Hepatocyte (in vitro differentiated cells): ENCODE measurements at places on chromosomes 4 and X.

DNA sequence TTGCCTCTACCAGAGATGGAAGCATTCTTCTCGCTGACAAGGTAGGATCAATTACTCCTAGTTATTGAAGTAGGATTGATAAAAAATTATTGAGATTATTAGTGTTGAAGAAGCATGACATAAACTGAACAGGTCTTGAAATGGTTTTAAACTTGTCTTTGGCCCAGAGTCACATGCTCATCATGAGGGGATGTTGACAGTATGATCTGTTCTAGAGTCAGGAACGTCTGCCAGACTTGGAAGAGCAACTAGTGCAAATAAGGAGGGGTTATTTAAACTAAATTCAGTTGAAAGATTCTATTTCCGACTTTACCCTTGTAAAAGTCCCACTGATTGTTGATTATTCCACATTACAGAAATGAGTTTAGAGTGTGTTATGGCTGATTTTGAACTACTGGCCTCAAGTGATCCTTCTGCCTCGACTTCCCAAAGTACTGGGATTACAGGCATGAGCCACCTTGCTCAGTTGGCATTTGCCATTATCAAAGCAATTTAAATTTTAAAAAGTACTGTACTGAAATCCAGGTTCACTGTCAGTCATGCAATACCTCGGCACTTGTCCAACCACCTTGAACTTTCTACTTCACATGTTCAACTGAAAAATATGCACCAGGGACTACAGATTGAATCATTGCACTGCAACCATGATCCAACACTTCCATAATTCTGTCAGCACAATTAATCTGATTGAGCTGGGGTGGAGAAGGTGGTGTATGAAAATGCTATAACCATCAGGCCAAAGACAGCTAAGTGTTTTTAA lies 19.7 kb downstream of the FABP2 start:
- no peak for DNase-seq

GRCh38 chrX:78493180-78493579 lies 165.8 kb upstream of the CYSLTR1 start:
- no peak for DNase-seq

DNA sequence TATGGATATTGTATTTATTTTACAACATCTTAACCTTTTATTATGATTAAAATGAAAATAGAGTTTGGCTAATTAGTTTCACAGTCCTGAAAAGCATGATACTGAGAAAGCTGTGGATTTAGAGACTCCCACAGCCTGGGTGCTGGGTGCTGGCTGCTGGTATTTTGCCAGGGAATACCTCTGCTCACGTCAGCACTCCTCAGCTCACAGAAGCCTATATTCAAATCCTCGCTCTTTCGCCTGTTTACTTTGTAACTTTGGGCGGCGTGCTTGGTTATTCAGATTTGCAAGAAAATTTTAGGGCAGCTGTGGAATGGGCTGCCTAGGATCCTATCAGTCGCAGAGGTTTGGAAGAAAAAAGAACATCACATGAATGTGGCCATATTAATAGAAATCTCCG lies 261.8 kb downstream of the DCTD start:
- DNase-seq = no peak

GRCh38 chr4:22764183-22764582 lies 71.4 kb downstream of the GBA3 start:
- DNase-seq = no peak

GRCh38 chr4:77619408-77619807 lies 13.8 kb downstream of the CXCL13 start:
- no peak for DNase-seq

GRCh38 chr4:7159923-7160322 lies 32.4 kb upstream of the SORCS2 start:
- peak; percentile 61 for DNase-seq

GRCh38 chr4:14333616-14334015 lies 668.7 kb upstream of the CPEB2 start:
- no peak for DNase-seq

GRCh38 chr4:74896595-74896994 lies 36.3 kb upstream of the PARM1 start:
- peak; percentile 29 for DNase-seq

DNA sequence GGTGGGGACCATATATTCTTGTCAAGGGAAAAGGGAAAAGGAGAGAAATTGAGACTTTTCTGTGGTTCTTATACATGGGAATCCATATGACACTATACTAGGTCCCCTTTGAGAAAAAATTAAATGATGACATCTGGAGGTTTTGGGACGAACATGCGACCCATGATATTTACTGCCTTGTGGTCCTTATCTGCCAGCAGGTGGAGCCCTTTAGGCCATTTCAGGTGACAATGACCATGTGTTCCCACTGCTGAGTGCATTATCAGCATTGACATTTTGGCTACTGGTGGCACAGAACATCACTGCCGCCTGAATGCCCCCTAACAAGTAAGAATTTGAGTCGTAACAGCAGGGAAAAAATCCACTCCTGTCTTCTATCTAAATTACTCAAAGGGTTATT lies 843.4 kb downstream of the FSTL5 start:
- DNase-seq = peak; percentile 43

DNA sequence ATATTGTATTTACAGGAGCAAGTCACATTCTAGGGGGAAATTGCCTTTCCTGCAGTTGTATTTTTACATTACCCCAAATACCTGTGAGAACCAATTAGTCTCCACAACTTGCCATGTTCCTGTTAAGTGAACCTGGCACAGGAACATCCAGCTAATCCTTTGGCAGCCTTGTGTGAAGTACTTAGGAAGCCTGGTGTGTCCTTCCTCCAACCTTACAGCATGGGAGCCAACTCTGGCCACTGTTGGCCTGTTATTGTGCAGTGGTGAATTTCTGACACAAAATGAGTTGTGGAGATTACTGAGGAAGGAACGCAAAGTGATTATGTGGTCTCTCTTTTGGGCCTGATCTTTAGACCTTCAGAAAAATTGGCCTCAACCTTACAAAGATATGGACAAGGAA lies 238.0 kb upstream of the PITX2 start:
- no peak for DNase-seq

- no peak for DNase-seq
Measured at GRCh38 chrX:14802943-14803710, 69.7 kb downstream of the FANCB start.

DNA sequence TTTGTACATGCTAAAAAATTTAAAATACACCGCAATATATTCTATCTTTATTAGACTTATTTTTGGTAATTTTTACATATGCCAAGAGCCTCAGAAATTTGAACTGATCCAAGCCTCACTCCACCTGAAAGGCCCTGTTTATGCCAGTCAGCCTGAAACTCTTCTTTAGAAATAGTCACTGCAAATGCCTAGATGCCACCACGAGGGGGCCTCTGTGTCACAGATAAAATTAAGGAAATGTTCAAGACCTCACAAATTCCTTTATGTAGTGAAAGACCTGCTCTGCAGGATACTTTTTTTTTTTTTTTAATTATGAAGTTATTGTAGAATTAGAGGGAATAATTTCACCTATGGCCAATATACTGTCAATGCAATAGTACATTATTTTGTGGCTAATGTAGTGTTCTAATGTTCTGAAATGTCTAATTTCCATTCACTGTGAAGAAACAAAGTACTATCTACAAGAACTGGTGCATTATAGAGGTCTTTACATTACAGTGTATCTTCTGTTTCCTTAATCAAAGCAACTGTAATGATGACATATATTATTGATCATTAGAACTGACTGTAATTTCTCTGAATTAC lies 69.8 kb downstream of the DTHD1 start:
- DNase-seq = peak; percentile 74

DNA sequence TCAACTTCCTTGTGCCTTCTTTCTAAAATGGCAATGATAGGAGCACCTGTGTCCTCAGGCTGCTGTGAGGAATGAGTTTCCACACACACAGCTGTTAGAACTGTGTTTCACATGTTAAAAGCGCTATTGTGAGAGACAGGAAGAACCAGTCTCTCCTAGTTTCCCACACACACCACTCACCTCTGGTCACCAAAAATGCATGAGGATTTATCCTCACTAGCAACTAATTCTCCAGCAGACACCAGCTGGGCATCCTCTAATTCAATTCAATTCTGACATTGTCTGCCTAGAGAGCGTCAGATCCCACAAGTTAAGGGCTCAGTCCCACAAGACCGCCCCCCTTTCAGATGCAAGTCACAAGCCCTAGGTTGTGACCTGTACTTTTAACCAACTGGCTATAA lies 29.0 kb upstream of the SLC2A9 start:
- DNase-seq = no peak

- DNase-seq = no peak
Measured at GRCh38 chr4:128558896-128559679, 250.4 kb upstream of the JADE1 start.

GRCh38 chr4:42050516-42051249 lies 60.4 kb downstream of the SLC30A9 start:
- DNase-seq = no peak

GRCh38 chr4:3285558-3286334 lies 7.1 kb upstream of the RGS12 start:
- DNase-seq = no peak

DNA sequence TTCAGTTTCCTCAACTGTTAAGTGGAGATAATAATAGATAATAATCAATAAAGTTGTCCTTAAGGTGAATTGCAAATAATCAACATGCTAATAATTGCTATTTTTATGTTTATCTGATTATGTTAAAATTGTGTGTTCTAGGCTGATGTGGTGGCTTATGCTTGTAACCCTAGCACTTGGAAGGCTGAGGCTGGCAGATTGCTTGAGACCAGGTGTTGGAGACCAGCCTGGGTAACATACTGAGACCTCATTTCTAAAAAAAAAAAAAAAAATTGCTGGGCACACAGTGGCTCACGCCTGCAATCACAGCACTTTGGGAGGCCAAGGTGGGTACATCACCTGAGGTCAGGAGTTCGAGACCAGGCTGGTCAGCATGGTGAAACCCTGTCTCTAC lies 175.2 kb downstream of the GC start:
- DNase-seq = no peak

DNA sequence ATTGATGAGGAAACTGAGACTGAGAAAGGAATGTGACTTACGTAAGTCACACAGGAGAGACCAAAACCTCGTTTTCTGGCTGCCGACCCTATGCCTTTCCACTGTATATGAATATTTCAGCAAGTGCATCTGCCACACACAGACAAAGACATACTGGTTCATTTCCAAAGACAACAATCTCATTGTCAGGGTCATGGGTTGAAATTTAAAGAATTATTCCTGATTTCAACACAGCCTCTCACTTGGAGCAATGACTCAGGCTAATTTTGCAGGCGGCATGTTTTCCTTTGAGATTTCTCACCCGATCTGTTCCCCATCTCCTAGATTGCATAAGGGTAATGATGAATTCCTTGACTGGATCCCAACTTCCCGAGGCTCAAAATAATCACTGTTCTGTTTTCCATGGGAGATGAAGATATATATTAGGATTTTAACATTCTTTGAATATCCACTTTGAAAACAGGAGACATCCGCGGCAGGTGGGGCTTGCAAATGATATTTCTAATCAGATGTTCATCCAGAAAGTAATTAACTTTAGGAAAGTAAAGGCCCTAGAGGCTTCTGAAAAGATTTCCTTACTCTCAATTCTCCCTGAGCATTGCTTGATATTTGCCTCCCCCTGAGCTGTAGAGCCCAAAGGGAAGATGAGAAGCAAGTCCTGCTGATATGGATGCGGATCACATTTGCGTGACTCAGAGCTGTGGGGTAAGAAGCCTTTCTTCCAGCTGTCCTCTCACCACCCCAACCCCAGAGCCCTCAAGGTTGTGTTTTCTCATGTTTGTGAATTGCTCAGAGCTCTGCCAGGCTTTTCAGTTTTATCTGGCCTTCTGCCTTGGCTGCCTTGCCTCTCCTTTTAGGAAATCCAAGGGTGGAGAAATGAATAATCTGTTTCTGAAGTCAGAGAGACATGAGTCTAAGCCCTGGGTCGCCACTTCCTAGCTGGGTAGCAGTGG lies 361.1 kb upstream of the BOD1L1 start:
- peak; percentile 30 for DNase-seq

GRCh38 chrX:5306654-5307121 lies 922.0 kb downstream of the NLGN4X start:
- DNase-seq = no peak

GRCh38 chr4:128653527-128654444 lies 155.7 kb upstream of the JADE1 start:
- DNase-seq = peak; percentile 84

DNA sequence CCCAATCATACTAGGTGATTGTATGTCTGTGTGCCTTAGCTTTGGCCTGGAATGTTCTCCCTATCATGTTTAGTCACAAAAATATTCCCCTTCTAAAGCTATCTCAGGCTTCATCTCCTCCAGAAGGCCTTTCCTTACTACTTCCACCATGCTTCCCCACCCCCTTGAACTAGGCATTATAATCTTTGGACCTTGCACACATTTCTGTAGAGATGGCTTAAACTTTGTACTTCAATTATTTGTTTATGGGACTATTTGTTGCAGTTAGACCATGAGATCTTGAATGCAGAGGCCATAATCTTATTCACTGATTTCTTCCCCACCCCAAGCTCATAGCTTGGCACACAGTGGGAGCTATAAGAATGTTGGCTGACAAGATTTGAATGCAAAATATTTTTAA lies 262.0 kb upstream of the EDA2R start:
- DNase-seq = no peak

DNA sequence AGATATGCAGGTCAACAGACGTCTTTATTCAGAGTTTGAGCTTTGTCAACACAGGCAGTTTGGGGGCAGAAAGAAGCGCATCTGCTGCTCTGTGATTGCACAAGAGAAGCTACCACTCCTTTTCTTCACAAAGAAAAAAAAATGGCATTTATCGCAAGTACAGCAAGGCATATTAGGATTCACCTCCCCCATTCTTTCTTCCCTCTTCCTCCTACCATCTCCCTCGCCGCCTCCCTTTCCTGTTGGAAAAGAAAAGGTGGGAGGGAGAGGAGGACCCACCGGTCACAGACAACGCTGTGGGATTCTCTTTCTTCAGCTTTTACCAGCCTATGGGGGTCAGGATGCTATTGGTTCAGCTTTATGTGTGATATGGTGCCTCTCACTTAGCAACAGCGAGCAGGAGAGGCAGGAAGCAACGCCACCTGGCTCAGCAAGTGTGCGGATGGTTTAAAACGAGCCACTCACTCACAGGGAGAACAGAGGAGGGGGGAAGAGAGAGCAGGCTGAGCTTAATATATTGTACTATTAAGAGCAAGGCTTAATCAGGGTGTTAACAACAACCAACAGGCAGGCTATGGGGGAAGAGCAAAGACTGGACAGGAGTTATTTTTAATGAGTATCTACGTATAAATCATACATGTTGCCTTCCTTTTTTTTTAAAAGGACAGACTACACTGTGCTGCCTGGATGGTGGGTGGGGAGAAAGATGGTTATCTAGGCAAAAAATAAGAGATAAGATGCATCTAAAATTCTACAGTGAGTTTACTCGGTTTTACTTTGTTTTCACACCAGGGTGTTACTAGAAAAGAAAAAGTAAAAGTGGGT lies 104.7 kb downstream of the MAML3 start:
- DNase-seq = peak; percentile 75
